ENCODE measurements at places on chromosomes 7 and 10.

DNA sequence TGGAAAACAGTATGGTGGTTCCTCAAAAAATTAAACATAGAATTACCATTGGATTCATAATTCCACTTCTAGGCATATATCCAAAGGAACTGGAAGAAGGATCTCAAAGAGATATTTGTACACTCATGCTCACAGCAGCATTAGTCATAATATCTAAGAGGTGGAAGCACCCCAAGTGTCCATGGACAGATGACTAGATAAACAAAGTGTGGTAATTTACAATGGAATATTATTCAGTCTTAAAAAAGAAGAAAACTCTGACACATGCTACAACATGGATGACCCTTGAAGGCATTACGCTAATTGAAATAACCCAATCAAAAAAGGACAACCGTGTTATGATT is 594.2 kb downstream of the KCNMA1 start:
- no peak for DNase-seq

- DNase-seq: no peak
Observed at GRCh38 chr7:157985636-157986035, 602.0 kb downstream of the PTPRN2 start.

- DNase-seq: no peak
Observed at GRCh38 chr10:114328874-114329273, 75.4 kb downstream of the AFAP1L2 start.

DNA sequence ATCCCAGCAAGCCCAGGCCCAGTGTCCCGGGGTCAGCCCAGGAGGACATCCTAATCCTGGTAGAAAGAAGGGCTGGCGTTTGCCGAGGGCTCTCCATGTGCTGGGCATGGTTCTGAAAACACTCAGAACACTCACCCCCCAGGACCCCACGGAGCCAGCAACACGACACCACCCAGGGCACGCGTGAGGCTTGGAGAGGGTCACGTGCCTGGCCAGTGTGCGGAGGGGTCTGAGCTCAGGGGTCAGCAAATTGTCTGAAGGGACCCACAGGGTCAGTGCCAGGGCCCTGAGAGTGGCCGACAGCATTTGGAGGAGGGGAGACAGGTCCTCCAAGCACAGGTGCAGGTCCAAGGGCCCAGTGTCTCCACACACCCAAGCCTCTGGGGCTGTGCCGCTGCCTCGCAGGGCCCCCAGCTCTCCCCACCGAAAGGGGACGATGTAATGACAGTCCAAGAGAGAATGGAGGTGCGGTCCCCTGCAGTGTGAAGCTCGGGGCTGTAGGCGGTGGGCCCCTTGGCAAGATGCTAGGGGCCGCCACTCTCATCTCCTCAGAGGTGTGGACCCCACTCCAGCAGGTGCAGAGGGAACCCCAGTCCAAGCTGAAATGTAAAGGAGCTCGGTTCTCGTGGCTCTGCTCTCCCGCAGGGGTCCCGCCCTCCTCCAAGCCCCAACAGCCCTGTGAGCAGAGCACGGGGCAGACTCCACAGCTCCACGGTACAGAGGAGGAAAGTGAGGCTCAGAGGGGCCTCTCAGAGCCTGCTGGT is 7.8 kb downstream of the FOXL3 start:
- DNase-seq: no peak

GRCh38 chr10:125034675-125035074 is 92.8 kb downstream of the ZRANB1 start:
- DNase-seq: no peak

DNA sequence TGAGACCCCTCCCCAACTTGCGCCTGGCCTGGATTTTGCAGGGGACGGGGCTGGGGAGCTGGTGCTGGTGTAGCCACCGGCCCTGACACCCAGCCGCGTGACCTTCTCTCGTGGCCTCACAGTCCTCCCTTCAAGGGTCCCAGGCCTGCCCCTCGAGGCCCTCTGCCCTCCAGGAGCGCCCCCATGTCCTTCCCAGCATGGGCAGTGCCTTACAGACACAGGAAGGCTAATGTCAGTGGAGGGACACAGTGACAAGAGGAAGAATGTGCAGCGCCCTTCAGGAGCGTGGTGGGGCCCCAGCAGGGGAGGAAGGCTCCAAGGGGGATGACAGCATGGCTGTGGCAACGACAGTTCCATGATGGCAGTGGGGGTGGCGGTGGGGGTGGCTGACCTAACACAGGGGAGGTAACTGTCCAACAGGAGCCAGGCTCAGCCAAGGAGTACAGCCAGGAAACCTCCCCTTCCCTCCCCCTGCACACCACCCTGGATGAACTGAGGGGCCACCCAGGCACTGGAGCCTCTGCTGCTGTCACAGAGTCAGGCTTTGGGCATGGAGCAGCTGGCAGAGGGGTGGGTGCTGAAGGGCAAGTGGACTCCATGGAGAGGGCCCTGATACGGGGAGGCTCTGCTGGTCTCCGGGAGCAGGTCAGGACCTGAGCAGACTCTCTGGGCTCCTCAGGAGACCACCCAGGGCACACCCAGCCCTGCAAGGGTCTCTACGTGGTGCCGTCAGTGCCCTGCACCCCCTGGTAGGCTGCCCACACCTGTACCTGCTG is 76.0 kb upstream of the RET start:
- DNase-seq: no peak

- DNase-seq: no peak
Observed at GRCh38 chr7:80207501-80207900, 72.9 kb downstream of the GNAI1 start.

- peak; percentile 15 for DNase-seq
Observed at GRCh38 chr7:19491821-19492452, 216.9 kb downstream of the POLR1F start.

- no peak for DNase-seq
Observed at GRCh38 chr7:30526163-30526562, 21.5 kb upstream of the GGCT start.

DNA sequence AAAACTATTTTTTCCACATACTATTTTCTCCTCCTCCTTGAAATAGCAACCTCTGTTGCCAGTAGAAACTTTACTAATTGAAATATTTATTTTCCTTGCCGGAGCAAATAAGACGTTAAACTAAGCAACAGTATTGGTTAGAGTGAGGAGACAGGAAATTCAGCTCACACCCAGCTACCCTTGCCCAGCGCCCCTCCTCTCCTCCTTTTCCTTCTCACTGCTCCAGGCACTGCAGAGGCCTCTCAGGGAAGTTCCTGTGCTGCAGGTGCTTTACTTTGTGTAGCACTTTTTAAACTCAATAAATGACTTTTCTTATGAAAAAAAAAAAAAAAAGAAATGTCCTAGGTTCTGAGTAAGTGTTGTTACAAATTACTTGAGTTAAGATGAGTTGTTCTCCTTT is 134.0 kb downstream of the SEMA3E start:
- DNase-seq: no peak

GRCh38 chr7:105136221-105136620 is 122.2 kb downstream of the KMT2E start:
- DNase-seq: no peak

DNA sequence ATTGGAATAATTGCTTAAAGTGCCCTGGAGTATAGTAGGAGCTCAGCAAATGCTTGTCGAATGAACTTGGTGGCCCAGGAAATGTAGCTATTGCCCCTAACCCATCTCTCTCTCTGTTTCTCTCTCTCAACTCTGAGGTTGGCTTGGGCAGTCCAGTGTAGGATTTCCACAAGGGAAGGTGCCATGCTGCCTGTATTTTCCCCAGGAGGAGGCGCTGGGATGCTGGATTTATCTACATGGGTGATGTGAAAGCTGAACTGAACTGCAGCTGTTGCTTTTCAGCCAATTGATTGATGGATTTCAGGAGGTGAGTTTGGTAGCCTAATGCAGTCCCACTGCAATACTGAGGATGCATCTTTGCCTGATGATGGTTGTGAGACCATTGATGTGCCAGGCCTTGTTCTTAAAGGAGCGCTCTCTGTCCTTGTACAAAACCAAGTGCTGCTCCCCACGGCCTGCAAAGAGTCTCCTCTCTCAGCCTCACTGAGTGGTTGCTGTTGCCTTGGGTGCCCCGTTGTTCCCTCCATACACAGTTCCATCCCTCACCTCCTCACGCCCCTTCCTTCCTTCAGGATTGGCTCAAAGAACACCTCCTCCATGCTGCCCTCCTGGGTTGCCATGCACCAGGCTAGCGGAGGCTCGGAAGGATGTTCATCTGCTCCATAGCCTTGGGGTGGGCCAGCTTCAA is 200.6 kb downstream of the GLRX3 start:
- DNase-seq: no peak

DNA sequence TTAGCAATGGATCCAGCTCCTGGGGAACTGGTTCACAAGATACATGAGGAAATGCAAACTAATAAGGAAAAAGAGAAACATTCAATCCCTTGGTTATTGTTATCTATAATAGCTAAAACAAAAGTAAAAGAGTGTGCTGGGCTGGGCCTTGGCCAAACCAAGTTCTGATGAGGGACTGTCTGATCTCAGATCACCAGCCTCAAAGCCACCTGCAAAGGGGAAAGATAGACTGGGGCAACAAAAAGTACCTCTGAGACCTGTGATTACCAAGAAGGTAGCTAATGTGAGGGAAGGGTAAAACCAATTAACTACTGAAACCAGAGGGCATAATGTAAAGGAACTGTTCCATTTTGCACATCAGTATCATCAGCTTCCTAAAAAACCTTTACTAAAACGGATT is 51.2 kb downstream of the HTR7 start:
- no peak for DNase-seq

- DNase-seq: no peak
Observed at GRCh38 chr10:44178856-44179255, 206.0 kb downstream of the CXCL12 start.

GRCh38 chr10:108360187-108360586 is 1195.7 kb upstream of the SORCS1 start:
- DNase-seq: no peak

DNA sequence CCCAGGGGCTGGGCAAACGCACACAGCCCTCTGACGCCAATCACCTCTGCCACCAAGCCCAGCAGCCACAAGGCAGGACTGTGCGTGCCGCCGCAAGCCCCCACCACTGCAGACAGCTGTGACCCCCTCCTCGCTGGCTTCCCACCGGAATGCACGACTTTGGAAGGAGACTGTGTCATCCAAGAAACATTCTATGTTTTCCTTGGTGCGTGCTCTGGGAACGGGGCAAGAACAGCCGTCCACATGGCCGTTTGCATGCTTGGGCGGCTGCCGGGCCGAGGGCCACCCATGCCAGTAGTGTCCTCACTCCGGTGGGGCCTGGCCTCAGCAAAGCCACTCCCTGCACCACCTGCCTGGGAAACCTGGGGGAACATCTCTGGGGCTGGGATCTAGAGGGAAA is 17.6 kb upstream of the ELN start:
- no peak for DNase-seq

DNA sequence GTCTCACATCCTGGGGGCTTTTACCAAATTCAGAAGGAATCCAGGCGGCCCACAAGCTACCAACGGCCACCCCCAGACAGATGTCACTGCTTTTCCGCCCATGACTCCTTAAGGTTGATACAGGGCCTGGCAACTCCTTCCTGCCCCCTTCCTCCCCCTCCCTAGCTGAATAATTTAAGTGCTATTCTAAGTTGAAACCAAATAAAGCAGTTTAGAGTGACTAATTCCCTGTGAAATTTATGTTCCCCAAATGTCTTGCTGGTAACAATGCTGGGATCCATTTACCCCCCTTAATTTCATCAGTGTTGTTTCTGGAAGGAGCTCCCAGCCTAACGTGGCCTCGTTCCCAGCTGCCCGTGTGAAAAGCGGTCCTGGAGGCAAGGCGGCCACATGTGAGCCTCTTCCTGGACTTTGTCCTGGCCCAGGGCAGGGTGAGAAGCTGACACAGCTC is 109.6 kb downstream of the TMEM130 start:
- DNase-seq: no peak

DNA sequence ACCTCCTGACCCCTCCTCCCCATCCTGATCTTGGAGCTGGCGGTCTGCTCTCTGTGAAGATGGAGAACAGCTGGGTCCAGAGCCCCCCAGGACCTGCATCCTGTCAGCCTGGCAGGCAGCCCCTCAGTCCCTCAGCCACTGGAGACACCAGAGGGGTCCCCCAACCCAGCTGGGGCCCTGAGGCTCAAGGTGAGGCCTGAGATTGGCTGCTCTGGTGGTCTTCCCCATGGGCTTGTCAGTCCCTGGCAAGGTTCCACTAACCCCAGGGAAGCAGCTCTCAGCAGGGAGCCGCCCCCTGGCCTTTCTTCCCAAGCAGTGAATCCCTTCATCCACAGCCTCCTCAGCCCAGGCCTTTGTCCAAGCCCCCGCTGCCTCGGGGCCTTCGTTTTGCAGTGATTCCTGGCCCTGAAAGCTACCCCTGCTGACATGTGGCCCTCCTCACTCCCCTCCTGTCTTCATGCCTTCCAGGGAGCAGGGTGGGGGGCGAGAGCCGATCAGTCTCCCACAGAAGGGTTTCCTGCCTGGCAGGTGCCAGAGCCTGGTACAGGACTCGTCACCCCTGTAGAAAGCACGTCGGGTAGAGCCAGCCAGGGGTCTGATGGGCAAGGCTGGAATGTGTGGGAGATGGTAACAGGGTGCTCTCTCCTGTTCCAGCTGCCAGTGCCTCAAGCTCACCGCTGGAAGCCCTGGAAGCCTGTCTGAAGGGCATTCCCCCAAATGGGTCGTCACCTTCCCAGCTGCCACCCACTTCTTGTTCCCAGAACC is 48.5 kb downstream of the ZNF467 start:
- no peak for DNase-seq

DNA sequence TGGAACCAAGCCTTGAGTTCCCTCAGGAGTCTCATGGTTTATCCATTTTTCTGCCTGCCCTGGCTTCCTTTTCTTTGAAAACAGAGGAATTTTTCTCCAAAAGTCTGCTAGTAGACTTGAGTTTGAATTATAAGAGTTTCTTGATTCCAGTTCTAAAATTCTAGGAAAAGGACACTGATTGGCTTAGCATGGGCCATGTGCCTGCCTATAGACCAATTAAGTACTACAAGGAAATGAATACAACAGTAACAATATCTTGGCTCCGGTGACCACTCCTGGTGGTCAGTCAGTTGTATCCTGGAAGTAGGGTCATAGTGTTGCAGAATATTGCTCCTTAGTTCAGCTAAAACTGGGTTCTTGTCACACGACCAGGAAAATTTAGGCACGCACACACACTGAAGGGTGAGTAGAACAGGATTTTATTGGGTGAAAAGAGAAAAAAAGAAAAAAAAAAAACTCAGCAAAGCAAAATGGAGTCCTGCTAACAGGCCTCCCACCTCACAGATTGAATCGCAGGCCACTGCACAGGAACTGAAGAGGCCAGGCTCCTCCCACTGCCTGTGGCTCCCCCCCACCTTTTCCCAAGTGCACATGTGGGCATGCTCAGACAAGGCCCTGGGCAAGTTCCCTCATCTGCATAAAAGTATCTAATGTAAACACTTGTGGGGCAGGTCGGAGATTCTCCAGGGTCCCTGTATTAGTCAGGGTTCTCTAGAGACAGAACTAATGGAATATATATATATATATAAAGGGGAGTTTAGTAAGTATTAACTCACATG is 155.1 kb downstream of the LYZL1 start:
- no peak for DNase-seq

DNA sequence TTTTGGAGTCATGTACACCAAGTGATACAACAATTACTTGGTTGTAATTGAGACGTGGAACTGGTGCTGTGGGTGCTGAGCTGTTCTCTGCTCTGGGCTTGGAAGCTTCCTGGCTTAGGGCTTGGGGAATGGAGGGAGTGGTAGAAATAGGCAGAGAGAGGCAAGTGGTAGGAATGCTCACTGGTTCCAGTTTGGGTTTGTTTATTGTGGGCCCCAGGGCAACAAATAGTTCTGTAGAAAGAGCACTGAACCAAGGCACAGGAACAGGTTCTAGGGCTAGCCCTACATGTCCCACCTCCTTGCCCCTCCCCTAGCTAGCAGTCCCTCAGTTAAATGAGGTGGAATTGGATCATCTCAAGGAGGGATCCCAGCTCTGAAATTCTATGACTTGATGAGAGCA is 166.7 kb upstream of the HPS1 start:
- DNase-seq: no peak

- DNase-seq: peak; percentile 78
Observed at GRCh38 chr10:125521721-125522680, 161.0 kb downstream of the TEX36 start.

GRCh38 chr10:90695915-90696676 is 161.7 kb downstream of the HTR7 start:
- DNase-seq: no peak
